Activated CD4-positive, alpha-beta T cell treated with anti-CD3 and anti-CD28 coated beads, Interleukin-2, Interleukin-4, amounts not matched to agents 100 ng/mL and 50 ng/mL, durations not matched to agents 16 hours and 8 hours (primary cell): ENCODE measurements at places on chromosomes 3 and 15.

DNA sequence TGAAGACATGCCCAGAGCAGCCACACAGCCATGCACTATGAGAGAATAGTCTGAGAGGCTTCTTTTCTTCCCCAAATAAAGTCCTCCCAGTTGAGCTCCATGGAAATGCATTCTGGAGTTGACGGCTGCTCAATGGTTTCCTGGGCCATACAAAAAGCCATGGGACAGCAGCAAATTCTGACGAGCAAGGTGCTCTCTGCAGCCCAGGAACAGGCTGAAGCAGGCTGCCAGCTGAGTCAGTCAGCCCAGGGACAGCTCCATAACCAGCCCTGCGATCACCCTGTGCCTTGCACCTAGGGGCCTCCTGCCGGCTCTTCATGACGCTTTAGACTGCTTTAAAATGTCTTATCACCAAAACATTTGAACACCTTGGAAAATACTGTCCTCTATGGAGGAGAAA is 256.3 kb upstream of the CHRNA7 start:
- no peak for DNase-seq

GRCh38 chr15:64877435-64877834 is 34.3 kb upstream of the ANKDD1A start:
- DNase-seq = no peak

DNA sequence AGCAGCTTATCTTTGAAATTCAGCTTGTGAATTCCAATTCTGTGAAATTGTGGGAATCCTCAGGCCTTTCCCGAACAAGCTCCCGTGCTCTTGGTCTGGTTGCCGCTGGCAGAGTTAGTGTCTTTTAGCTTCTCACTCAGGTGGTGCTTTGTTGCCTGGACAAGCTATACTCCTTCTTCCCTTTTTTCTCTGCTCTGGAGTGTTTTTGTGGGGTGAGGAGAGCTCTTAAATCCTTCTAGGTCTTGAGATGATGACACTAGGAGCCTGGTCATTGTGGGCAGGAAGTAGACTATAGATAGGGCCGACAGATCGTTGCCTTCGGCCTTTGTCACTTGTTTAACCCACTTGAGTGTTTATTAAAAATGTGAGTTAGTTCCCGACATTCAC is 93.8 kb downstream of the SLCO3A1 start:
- no peak for DNase-seq

DNA sequence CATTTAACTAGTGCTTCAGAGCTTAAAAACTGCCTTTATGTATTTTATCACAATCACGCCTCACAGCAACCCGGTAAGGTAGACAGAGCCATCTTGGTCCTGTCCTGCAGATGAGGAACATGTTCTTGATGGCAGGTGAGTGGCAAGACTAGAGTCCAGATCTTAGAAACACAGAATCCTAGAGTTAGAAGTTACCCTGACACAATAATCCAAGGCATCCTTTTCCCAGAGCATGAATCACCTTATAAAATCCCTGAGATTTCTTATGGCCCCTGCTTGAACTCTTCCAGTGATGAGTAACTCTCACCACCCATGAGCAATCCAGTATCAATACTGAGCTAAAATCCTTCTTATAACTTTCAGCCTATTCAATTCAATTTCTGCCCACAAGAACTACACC is 16.9 kb downstream of the POPDC2 start:
- DNase-seq = no peak

DNA sequence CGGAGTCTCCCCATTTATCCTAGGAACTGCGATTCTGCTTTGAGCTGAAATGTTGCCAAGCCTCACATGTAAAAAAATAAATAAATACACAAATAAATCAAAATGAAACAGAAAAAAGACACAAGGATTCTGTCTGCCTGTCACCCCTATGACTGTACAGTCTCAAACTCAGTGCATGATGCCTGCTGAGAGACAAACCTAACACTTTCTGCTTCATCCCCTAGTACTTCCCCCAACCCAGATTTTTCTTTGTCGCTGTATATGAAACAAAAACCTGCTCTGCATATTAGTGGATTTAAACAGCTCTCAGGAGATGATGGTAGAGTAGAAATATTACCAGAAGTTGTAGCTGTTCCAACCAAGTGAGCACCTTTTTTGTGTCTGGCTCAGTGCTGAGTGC is 530.7 kb upstream of the CFAP20DC start:
- no peak for DNase-seq

- DNase-seq = no peak
Measured at GRCh38 chr15:90064911-90065681, 37.2 kb downstream of the IDH2 start.

GRCh38 chr3:125437631-125438435 is 62.7 kb upstream of the ZNF148 start:
- DNase-seq = peak; percentile 63
